Naive thymus-derived CD4-positive, alpha-beta T cell (primary cell): ENCODE measurements at places on chromosomes 6 and 20. TPM values are rescaled to one million over a fixed set of nuclear protein-coding genes. Genes with fewer than 3 reads are reported as not detected.

DNA sequence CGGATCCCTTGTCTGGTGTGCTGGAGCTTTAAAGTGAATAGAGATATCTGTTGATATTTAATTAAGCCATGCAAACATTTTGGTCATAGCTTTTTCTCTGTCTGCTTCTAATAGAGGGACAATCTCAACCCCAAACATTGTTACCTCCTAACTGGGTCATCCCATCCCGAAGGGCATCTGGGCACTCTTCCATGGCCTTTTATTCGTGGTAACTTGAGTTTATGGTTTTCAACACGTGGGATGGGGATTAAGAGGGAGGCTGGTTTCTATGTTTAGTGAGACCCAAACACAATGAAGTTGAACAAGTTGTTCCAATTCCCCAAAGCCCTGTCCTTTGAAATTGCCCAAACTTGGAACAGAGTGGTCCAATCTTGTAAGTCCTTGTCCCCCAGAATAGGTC, 1.4 kb upstream of the ENPP5 start:
- no peak for DNase-seq

DNA sequence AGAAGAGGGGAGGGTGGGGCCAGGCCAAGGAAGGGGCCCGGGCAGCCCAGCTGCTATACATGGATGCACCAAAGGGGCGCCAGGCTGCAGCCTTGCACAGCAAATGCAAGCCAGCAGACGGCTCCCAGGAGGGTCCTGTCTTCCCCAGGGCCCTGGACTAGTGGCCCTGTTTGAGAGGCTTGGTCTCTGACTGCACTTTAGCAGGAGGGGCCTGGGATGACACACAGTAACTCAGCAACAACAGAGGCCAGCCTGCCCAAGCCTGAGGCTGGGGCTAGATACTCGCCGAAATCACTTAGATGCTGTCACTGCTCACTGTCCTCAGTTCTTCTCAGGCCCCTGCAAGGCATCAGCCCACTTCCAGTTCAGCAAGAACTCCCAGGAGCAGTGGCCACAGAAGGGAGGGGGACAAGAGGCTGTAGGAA, 73.5 kb downstream of the TRAM2 start:
- DNase-seq: no peak

GRCh38 chr6:110392727-110393126, 22.6 kb downstream of the DDO start:
- no peak for DNase-seq

- DNase-seq: no peak
Observed at GRCh38 chr6:42704251-42704936, 18.0 kb downstream of the PRPH2 start.

DNA sequence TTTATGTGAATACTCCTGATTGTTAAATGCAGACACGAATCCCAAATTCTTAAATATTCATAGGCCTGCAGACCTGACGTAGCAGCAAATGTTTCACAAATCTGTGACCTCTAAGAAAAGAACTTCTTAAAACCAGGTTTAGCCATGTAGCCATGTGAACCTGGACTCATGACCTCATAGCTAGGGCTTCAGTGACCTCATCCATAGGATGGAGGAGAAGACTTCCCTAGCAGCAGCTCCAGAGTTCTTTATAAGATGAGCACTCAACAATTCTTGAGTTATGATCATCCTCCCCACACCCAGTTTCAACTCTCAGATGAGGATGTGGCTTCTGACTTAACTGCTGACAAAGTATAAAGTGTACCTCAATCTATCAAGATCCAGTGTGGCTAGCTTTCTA, 45.8 kb upstream of the TCF21 start:
- DNase-seq: no peak

DNA sequence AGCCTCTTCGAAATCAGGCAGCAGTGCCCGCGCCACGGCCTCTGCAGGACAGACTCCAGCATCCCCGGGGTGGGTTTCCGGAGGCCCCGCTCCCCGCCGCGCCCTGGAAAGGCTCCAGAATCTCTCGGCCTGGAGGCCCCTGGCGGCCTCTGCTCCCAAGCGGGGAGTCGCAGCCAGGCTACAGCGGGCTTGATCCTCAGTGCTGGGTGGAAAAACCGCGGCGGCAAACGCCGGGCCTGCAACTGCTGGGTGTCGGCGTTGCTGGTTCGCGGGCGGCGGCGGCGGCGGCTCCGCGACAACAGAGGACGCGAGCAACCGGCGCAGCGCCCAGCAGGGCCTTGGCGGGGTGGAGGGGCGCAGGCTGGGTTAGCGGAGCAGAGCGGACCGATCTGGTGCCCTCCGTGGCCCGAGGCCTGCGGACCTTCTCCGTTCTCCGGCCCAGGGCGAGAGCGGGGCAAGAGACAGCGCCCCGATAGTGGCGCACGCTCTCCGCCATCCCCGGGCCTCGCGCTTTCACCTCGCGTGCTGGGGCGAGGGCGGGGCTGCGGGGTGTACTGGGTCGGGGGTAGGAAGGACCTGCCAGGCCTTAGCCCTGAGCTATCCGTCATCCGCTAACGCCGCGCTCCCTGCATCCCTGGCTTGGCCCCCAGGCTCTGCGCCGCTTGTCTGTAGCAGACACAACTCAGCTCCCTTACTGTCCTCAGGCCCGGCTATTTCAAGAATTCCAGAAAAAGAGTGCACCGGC, 3.4 kb upstream of the ZNF292 start:
- peak; percentile 69 for DNase-seq

GRCh38 chr6:139533573-139534471, 159.4 kb upstream of the CITED2 start:
- DNase-seq: no peak

- DNase-seq: no peak
Observed at GRCh38 chr6:12083763-12084162, 71.7 kb downstream of the HIVEP1 start.

GRCh38 chr6:52644253-52644652, 26.7 kb upstream of the TMEM14A start:
- no peak for DNase-seq

GRCh38 chr20:4507288-4507719, 214.4 kb upstream of the PRND start:
- no peak for DNase-seq

DNA sequence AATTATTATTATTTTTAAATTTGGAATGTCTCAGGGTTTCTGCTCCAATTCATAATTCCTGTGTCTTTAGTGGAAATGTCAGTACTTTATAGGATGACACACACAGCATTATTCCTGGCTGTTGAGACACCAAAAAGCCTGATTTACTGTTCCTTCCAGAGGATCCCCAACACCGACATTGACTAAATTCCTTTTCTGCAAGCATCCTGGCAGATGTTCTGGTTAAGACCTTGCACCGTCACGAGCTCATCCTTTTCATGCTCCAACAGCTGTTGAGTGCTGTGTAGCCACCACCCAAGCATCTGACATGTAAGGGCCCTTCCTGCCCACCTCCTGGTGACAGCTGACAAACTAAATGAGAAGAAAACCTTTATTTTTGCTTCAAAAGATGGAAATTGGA, 284.3 kb upstream of the SULF2 start:
- DNase-seq: no peak

- no peak for DNase-seq
Observed at GRCh38 chr6:16450821-16451220, 212.4 kb downstream of the GMPR start.

DNA sequence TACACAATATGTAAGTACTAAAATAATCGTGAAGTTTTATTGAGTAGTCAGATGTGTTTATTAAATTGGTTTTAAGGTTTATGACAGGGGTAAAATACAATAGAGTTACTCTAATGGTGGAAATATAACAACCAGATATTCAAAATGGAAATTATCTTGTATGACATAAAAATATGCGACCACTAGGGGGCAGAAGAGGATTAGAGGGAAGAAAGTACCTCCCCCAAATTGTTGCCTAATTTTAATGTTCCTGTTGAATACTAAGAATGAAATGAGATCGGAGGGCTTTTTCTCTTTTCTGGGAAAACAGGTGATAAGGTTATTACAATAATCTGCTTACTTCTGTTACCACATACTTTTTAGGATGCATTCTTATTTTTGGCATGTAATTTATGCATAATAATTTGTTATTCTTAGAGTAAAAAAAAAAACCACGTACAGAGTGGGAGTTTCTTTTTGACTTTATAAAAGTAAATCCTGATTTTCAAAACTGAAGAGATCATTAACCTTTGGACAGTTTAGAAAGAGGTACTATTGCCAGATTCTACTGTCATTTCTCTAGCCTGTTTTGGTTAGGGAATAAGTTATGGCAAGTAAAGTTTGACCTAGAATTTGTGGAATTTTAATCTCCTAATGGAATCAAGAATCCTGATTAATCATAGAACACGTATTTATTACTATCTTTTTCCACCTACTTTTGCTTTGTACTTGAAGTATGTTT, 159.2 kb downstream of the CD109 start:
- peak; percentile 28 for DNase-seq

GRCh38 chr20:39067526-39068216, 105.5 kb downstream of the DHX35 start:
- DNase-seq: no peak

- DNase-seq: no peak
Observed at GRCh38 chr6:87029711-87030314, 65.1 kb downstream of the CGA start.

DNA sequence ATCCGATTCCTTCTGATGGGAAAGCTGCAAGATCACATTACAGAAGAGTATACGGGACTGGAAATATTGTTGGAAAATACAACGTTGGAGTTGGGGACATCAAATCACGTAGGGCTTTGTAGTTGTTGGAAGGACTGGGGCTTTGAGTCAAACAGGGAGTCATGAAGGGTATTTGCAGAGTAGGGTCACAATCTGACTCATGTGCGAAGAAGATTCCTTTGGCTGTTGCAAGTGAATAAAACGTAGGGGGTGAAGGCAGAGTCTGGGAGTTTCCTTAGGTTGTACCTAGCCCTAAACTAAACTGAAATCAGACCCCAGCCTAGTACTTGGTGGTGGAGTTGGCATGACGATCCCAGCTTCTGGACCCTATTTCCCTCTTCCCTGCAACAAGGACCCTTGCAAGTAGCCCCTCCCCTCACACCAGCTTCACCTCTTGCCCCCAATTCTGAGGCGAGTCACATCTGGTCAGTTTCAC, 32.3 kb downstream of the SNX5 start:
- DNase-seq: no peak

DNA sequence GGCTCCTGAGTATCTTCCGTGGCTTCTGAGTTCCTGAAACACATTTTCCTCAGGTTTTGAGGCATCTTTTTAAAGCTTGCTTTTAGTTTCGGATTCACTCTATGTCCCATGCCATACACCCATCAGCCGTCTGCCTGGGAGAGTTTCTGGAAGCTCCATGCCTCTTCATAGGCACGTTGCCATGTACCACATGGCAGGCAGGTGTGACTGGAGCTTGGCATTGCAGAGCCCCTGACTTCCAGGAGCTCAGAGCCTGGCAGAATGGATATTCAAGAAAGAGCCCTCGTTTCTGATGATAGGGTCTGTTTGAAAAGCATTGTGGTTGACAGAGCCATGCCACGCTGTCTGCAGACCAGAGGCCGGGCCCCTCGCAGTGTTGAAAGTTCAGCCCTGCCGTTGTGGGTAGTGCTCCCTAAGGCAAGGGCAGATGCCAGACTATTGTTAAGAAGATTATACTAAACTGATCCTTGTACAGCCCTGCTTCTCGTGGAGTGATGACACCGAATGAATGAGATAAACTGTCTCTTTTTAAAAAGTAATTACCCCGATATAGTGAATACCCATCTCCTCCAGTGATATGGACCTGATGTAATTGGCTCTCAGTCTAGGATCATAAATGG, 100.0 kb downstream of the RPP40 start:
- DNase-seq: no peak

- no peak for DNase-seq
Observed at GRCh38 chr6:56002336-56002735, 126.9 kb upstream of the BMP5 start.

GRCh38 chr6:136843210-136843609, 20.8 kb downstream of the PEX7 start:
- no peak for DNase-seq

DNA sequence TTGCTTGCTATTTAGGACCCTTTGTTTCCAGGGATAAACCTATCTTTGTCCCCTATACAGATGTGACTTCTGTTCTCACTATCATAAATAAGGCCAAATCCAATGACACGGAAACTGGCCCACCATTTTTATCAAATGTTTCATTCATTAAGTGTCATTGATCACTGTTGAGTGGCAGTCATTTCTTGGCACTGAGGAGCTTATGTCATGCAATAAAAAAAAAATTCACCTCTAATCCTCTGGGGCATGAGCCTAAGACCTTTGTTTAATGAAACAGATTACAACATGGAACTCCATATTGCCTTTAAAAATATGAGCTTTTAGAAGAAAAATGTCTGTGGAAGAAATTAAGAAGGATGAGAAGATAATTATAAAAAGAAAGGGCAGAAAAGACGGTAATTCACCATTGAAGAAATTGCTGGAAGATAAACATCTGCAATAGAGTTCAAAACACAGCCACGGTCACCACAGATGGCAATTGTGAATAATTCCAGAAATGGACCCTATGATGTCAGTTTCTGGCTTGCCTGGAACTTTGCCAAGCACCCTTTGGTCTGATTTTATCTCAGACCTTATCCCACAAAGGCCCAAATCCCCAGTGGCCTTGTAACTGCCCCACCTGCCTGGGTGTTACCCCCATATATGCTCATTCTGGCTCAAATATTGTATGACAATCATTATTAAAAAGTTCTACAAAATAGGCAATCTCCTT, 91.1 kb downstream of the DST start:
- no peak for DNase-seq

Gene CLDN20
- total RNA-seq: not detected

Gene CGA
- not detected in 2 replicates for total RNA-seq

Gene GJA10
- total RNA-seq: not detected

Gene ASIP
- not detected for total RNA-seq

Gene NRSN2
- 1.3 TPM for total RNA-seq

Gene COX4I2
- total RNA-seq: not detected

Gene XKR7
- 0.05 TPM in 1 of 2 replicates, not detected in the other for total RNA-seq

Gene GDAP1L1
- not detected for total RNA-seq
